Inflammatory macrophage (primary cell): ENCODE measurements at places on chromosomes 13 and 19.

DNA sequence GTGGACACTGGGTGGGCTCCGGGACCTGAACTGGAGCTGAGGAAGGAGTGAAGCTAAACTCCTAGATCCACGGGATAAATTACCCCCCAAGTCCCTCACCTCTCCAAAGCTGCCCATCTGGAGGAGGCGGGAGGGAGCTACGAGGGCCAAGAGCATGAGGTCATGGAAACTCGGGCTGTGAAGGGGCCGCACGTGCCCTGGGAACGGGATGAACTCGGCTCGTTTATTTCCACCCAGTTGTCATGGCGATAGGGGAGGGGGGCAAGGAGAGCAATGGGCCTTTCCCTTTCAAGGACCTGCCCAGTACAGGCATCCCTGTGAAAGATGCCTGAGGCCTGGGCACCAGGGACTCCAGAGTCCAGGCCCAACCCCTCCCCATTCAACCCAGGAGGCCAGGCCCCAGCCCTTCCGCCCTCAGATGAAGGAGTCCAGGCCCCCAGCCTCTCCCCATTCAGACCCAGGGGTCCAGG lies 3.8 kb downstream of the PPP1R12C start:
- DNase-seq, result no peak

- no peak for DNase-seq
Measured at GRCh38 chr13:49450105-49450819, 6.2 kb downstream of the SETDB2 start.

- DNase-seq, result no peak
Measured at GRCh38 chr13:99045396-99045795, 67.5 kb upstream of the DOCK9 start.

DNA sequence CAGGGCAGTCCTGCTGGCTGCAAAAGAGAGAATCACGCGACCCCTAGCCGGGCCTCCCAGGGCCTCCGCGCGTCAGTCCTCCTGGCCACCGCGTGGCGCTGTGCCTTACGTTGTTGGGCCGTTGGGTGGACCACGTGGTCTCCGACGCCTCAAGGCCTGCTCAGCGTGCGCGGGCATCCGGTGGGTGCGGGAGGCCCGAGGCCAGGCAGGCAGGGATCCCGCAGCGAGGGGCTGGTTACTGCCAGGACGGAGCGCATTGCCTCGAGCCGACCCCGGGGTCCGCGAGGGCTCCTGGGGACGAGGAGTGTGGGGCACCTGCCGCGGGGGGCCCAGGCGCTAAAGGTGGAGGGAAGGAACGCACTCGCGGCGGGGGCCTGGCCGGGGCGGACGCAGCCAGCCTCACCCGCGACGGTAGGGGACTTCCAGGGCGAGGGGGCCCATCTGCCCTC lies at the start of gene TDRD12:
TSS of gene TDRD12 (plus strand) at position 157 of the 449 bp plus-strand sequence. CDS start 306 bp downstream, outside the sequence.
- no peak for DNase-seq

DNA sequence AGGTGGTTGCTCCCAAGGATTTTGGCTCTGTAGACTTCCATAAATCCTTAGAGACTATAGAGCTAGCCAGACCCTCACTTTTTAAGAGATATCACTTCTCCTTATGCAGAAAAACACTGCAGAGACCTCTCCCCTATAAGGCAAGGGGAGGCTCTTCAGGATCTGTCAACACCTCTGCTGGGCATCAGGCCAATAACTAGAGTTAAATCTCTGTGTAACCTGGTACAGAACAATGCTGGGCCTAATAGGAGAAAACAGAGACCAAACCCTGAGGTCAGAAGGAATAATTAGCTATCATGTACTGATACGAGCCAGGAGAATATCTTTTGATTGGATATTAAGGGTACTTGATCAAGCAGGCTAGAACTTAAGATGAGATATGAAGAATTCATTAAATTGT lies 358.5 kb downstream of the TBC1D4 start:
- DNase-seq, result no peak

DNA sequence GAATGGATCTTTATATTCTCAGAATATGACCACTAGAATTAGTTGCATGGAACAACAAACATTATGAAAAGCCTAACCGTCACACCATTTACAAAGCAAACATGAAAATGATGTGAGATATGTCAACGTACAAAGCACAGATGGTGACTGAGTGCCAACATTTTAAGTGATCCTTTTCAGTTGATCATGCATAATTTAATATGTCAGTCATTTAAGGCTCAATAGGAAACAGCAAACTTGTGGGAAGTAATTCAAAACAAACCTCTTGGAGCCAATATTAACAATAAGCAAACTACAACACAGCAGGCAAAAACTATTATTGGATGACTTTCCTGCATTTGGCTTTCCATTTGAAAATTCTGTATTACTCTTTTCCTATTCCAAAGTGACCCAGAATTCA lies 277.6 kb downstream of the SLITRK6 start:
- DNase-seq, result no peak

DNA sequence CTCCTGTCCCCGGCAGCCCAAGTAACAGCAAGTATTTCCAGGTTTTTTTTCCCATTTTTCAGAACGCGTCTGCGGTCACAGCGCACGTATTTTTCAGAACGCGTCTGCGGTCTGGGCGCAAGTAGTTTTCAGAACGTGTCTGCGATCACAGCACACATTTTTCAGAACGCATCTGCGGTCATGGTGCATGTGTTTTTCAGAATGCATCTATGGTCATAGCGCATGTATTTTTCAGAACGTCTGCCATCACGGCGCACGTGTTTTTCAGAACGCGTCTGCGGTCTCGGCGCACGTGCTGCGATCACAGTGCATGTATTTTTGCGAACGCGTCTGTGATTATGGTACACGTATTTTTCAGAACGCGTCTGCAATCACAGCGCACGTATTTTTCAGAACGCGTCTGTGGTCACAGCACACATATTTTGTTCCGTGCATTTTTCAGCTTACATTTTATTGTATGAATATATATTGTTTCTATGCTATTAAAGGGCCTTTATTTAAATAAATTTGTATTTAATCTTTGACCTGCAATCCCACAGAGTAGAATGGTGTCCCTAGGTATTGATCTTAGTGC lies 19.7 kb downstream of the ATP4B start:
- no peak for DNase-seq

DNA sequence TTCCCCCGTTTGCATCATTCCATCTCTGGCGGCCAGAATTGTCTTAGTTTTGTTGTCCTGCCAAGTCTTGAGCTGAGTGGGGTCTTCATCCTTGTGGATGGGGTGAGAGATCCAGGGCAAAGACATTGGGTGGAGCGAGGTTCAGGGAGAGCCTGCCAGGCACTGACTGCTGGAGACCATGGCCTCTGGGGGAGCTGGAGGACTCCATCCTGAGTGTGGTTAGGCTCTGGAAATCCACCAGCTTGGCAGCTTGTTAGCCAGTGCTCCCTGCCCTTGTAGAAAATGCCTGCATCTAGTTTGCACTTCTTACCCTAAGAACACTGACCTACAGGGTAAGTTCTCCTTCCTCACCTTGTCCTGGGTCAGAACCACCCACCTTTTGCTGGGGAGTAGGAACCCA lies 97.2 kb upstream of the ZNF536 start:
- no peak for DNase-seq

GRCh38 chr19:38799104-38799503 lies 10.1 kb downstream of the LGALS7B start:
- no peak for DNase-seq

- no peak for DNase-seq
Measured at GRCh38 chr13:63433546-63434150, 2018.0 kb upstream of the PCDH20 start.

DNA sequence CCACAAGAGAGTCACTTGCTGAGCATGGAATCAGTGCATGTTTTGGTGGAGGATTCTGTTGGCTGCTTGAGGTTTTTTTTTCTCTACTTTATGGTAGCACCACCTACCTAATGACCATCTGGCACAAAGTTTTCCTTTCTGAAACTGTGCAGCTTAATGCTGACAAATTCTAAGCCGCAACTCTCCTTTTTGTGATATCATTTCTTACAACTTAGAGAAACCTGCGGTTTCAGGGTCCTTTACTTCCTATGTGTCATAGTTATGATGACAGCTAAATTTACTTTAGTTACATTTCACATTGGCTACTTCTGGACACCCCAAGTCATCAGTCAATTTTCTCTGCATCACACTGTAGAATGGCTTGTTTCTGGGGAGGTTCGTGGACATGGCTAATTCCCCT lies 115.4 kb upstream of the TMTC4 start:
- DNase-seq, result no peak

- DNase-seq, result peak; percentile 68
Measured at GRCh38 chr19:48842789-48843162, 6.5 kb upstream of the HSD17B14 start.

- no peak for DNase-seq
Measured at GRCh38 chr13:26786651-26787295, 26.2 kb upstream of the GPR12 start.

DNA sequence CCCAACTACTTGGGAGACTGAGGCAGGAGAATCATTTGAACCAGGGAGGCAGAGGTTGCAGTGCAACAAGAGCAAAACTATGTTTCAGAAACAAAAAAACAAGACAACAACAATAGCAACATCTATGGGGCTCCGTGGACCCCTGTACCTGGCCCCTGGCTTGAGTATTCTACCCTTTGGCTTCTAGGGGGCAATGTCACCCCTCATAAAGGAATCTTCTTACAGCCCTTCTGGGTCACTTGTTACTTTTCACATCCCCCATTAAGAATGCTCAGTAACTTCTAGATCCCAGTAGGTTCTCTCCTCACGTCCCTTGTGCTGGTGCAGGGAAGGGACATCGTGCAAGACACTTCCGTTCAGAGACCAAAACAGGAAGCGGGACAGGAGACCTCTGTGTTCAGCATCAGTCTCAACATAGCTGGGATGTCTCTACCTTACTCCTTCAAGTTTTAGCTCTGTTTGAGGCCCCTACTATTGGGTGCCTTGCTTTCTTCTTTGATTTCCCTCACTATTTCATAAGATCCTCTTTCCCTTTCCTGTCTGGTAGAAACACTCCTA lies 218.1 kb upstream of the ARGLU1 start:
- DNase-seq, result peak; percentile 40

- no peak for DNase-seq
Measured at GRCh38 chr13:46210362-46211083, 1.2 kb upstream of the LRRC63 start.

- DNase-seq, result peak; percentile 20
Measured at GRCh38 chr19:2188708-2189385, 25.1 kb downstream of the DOT1L start.

DNA sequence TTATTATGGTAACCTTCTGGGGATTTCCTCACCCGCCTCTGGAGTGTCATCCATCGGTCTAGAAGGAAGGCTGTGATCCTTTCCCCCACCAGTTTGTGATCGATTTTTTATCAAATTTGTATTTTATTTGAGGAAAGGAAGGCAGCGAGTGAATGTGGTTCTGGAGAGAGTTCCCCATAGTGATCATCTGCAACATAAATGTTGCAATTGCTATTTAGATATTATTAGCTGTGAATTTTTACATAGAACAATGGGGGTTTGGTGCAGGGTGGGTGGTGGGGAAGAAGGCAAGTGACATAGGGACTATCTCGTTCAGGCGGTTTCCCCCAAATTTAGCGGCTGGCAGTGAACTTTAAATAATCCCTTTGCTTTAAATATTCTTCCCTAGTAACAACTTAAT lies 1.2 kb downstream of the CDK8 start:
- DNase-seq, result no peak

- DNase-seq, result no peak
Measured at GRCh38 chr13:41658057-41658661, 200.8 kb downstream of the RGCC start.

- DNase-seq, result no peak
Measured at GRCh38 chr13:48231933-48232332, 1.1 kb upstream of the ITM2B start.

DNA sequence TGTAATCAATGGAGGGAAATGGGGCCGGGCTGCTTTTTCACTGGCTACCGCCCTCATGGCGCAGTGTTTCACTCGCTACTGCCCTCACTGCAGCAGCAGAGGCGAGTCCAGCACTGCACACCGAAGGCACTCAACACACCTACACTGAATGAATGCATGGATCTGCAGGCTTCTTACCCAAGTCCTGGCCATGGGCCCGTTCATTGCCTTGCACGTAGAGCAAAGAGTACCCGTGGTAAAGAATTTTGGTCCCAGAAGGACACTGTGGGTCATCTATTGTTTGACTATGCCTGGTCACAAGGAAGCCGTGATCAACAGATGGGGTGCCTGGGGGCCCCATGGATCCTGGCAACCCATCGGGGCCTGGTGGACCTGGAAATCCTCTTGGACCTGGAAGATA lies 144.9 kb downstream of the COL4A1 start:
- no peak for DNase-seq

DNA sequence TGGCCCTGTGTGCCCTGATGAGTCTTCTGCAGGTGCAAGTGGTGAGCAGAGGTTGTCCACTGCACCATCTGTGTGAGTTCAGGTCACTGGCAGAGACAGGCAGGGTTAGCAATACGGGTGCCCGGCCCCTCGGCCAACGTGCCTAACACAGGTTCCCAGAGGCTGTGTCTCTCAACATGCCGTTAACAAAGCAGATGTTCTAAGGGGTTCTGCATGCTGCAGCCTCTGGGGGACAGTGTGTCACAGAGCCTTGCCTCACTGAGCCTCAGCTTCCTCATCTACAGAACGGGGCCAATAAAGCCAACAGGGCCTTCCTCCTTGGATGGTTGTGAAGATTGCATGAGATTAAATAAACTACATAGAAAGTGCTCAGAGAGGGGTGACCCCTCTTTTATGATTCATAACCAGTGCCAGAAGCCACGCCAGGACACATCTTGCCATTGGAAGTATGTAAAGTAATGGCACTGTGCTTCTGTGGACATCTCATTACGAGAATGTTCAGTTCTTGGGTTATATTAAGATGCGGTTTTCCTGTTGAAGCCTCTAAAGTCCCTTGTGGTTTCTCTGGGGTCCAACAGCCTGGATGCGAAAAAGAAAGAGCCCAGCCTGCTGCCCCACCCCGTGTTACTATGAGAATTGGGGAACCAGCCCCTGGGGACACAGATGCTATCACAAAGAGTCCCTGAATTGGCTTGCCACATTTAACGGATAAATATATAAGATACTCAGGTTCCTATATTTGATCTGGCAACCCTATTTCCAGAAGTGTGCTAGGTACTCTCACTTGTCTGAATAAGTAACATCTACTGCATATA lies 11.2 kb upstream of the ARHGEF18 start:
- DNase-seq, result peak; percentile 74

DNA sequence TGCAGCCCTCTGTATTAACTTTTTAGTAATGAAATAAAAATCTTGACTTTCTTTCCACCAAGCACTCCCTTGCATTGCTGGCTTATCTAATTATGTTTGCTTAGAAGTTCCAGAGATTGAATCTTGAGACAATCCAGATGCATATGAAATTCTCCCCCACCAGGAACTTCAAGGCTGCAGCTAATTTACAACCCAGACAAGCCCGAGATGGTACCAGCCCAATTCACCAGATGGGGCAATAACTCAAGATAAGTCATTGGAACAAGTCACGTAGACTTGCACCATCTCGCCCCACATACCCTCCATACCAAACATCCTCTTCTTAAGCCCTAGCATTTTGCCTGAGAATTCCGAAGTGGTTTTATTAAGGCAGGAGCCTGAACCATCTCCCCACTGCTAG lies 29.0 kb downstream of the UTP14C start:
- DNase-seq, result no peak

- DNase-seq, result no peak
Measured at GRCh38 chr19:18144906-18145305, 8.1 kb upstream of the PIK3R2 start.

- no peak for DNase-seq
Measured at GRCh38 chr13:95326695-95327094, 25.4 kb upstream of the ABCC4 start.

- DNase-seq, result peak; percentile 65
Measured at GRCh38 chr13:45511310-45512097, 46.8 kb downstream of the COG3 start.

- peak; percentile 50 for DNase-seq
Measured at GRCh38 chr19:18109733-18110608, 12.4 kb downstream of the MAST3 start.

GRCh38 chr13:60755380-60756163 lies 358.6 kb downstream of the TDRD3 start:
- no peak for DNase-seq
